ENCODE measurements at places on chromosomes 4 and X.
A peak's percentile ranks its signal among the peaks of the same experiment; 100 is the strongest.

DNA sequence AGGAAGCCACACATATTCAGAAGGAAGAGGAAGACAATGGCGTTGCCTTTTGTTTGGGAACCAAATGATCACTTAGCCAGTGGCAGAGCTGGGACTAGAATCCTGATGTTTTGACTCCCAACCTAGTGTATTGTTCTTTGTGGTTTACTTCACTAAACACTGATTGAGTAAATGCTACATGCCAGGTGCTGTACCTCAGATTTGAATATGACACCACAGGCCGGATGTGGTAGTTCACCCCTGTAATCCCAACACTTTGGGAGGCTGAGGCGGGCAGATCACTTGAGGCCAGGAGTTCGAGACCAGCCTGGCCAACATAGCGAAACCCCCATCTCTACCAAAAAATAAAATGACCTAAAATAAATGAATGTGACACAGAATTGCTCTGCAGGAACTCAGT, 8.4 kb downstream of the NDUFA1 start:
- no peak overlapping the region for H3K4me3 ChIP-seq
- no peaks in the 10 kb centered on the region for H3K27me3 ChIP-seq
- H3K27ac ChIP-seq: no peak overlapping the region
- no peaks in the 10 kb centered on the region for H3K4me1 ChIP-seq

DNA sequence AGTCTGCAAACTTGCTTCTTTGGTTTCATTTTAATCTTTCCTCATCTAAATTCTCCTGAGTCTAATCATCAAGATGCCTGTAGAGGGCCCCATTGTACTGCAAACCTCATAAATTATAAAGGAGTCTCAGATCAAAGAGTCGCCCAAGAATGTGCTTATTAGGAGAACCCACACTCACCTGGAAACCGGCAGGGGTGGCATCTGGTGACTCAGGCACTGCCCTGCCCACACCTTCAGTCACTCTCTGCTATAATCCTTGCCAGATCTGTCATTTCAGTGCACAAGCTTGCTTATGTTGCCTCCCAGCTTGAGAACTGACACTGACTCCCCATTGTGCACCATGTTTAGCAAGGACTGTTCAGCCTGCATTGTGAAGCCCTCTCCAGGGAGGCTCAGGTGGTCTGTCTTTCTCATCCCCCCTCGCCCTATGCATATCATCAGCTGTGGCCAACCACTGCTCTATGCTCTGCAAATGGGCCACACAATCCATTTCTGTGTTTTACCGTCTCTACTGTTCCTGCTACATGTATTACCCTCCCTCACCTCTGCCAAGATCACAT, 12.4 kb downstream of the EPGN start:
- H3K4me1 ChIP-seq: no peaks in the 10 kb centered on the region
- peak; percentile 23 for DNase-seq
- peaks cover under 1% of the 10 kb centered on the region for H3K27me3 ChIP-seq
- no peak overlapping the region for H3K4me3 ChIP-seq
- no peaks in the 10 kb centered on the region for H3K36me3 ChIP-seq

- no peaks in the 10 kb centered on the region for H3K27me3 ChIP-seq
- no peaks in the 10 kb centered on the region for H3K4me1 ChIP-seq
- H3K36me3 ChIP-seq: no peaks in the 10 kb centered on the region
- H3K4me3 ChIP-seq: no peak overlapping the region
- DNase-seq: no peak
These were observed 49.4 kb downstream of the ARHGEF6 start for GRCh38 chrX:136731207-136731782.

DNA sequence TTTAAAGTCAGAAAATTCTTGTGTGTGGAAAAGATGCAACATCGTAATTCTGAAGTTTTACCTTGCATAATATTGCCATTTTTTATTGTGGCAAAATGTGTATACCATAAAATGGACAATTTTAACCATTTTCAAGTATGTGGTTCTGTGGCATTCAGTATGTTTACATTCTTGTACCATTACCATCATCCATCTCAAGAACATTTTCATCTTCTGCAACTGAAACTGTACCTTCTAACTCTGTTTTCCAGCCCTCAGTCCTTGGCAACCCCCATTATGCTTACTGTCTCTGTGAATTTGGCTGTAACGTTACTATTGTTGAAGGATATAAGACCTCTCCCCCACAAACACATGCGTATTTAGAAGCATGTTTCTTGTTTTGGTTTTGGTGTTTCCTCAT, 123.2 kb downstream of the BMPR1B start:
- no peak overlapping the region for H3K27ac ChIP-seq
- H3K4me3 ChIP-seq: no peak overlapping the region
- H3K4me1 ChIP-seq: no peaks in the 10 kb centered on the region
- H3K36me3 ChIP-seq: no peaks in the 10 kb centered on the region
- peaks cover 5% of the 10 kb centered on the region for H3K27me3 ChIP-seq
